ENCODE measurements at places on chromosomes 7 and 10.
A peak's percentile ranks its signal among the peaks of the same experiment; 100 is the strongest.

DNA sequence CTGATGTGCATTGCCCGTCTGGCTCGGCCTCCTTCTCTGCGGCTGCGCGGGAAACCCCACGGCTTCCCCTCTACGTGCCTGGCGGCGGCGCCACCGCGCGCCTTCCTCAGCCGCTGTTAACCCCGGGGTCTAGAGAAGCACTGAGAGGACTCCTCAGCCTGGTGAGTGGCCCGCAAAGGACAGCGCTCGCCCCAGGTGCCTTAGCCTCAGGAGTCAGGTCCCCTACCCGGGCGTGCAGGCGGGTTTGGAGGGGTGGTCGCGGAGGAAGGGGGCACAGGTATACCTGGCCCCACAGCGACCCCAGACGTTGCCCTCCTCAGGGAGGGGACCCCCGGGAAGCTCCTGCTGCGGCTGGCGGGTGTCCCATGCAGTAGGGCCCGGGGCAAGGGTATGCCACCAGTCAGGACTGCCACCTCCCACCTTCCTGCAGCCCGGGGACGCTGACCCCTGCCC lies 51.0 kb downstream of the ARL5B start:
- no peak for DNase-seq

- DNase-seq: no peak
These were observed 23.3 kb upstream of the SFTPA2 start for GRCh38 chr10:79583488-79584024.

DNA sequence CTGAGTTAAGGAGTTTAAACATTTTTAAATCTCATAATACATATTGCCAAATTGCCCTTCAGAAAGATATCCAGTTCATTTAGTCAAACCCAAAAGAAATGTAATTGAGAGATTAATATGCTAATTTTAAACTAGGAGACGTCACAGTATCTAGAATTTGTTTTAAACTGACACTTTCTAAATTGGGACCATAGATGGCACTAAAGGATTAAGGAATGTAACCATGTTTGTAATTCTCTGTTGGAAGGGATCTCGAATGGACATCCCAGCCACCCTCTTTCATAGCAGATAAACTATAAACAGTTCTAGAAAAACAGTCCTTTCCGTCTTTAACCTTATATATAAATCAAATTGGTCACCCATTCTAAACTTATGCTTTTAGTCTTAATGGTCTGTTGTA lies 30.0 kb upstream of the SAMD9L start:
- no peak for DNase-seq

- DNase-seq: no peak
These were observed 58.0 kb downstream of the MAP3K8 start for GRCh38 chr10:30491916-30492515.

GRCh38 chr7:6284055-6284400 lies 11.6 kb upstream of the CYTH3 start:
- DNase-seq: peak; percentile 50

- peak; percentile 82 for DNase-seq
These were observed 202.1 kb downstream of the TNS3 start for GRCh38 chr7:47379629-47380324.

Measured in fibroblast of skin of right quadriceps (primary cell).